ENCODE measurements at places on chromosomes 3 and 15.

DNA sequence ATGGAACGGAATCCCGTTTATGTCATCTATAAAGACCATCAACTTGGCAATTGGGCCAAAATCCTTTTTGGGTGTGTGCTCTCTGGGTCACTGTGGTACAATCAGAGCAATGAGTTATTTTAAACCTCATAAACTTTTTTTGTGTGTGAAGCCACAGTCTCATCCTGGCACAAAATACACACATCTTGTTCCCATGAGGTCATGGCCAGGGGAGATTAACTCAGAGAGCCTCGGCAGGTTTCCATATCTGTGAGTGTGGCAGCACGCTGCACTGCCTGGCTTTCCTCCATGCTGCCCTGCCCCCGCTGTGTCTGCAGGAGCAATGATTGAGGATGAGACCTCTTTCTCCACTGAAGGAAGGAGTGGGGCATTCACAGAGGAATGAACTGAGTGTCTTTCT is 54.0 kb upstream of the DLG1 start:
- no peak for DNase-seq

GRCh38 chr15:59169251-59169708 is 37.4 kb upstream of the LDHAL6B start:
- DNase-seq = peak; percentile 38

DNA sequence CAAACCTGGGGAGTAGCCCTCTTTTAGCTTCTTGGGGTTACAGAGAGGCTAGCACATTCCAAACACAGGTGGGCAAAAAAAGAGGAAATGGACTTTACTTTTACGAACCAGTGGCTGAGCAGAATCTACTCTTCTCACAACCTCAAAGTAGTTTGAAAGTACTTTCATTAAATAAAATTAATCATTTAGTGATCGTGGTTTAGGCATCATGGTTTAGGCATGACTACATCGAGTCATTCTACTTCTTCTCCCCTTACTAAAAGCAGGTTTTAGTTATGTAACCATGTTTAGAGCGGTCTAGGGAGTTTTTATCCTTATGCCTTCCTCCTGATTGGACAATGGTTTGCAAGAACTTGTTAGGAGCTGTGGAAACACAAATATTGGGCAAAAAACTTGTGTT is 2.5 kb upstream of the GREM1 start:
- DNase-seq = peak; percentile 82

DNA sequence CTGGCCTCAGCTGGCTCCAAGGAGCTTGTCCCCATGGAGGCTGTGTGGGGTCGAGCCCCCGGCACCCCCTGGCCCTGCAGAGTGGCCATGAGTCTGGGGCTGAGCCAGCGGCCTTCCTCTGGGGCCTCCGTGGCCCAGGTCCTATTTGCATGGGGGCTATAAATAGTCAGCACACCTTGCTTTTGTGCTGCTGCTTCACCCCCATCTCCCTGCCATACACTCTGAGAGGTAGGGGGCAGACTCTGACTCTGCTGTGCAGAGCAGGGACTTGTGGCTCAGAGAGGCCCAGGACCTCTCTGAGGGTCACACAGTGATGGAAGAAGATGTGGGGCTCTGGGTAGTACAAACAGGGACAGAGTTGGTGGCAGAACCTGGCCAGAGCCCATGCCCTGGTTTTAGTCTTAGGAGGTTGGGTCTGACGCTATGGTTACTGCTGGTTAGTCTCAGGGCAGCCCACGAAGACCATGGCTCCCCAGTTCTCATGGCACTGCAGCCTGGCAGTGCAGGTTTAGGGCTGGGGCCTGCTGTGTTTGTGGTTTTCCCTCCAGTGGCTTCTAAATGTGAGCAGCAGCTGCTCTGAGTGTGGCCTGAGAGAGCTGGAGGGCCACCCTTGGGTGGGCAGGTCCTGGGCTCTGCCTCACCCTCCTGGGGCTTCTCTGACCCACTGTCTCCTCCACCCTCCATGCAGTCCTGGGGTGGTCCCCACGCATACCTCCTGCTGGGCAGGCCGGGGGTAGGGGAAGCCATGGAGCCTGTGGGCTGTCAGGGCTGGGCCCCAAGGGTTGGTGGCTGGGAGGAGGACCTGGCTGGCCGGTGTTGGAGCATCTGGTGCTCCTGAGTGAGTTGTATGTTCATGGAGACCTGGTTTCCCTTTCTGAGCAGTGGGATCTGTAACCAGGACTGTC is 13.6 kb downstream of the PRKCD start:
- DNase-seq = no peak

DNA sequence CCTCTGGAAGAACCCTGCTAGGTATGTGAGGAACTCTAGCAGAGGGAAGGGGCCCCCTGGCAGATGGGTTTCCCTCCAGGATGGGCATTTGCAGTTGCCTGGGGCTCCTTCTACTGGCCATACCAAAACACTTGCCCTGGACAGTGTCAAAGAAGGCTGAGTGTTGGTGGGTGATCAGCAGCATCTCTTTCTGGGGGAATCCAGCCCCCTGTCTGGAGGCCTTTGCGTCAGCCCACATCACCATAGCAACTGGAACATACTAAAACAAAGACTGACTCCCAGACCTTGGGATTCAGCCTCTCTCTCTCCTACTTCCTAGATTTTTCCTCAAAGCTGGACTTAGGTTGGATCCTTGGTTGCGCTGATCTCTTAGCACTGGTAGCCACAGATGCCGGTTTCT is 8.1 kb downstream of the CEMIP start:
- no peak for DNase-seq

DNA sequence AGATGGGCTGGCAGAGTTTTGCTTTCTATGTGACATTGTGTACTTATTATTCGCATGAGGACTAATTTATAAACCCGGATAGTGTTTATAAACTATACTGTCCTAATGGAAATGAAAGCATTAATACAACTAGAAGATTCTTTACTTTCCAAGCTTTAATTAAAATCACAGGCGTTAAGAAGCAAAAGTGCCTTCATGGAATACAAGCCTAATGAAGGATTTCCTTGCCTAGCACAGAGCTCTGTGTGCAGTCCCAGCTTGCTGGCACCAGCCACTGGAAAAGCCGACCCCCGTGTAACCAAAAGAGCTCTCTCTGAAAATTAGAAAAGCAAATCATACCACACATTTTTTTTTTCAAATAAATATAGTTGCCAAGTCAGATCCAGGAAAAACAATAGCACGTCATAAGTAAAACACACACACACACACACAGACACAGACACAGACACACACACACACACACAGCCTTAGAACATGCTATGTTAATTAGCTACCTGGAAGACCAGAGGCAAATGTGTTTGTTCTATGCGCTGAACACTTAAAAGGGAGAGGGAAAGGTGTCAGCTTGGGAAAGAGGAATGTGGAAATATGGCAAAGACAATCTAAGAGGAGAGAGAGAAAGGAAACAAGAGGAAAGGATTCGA is 1084.2 kb downstream of the TUSC7 start:
- DNase-seq = no peak

- DNase-seq = no peak
Observed at GRCh38 chr3:173021547-173022185, 119.4 kb downstream of the SPATA16 start.

DNA sequence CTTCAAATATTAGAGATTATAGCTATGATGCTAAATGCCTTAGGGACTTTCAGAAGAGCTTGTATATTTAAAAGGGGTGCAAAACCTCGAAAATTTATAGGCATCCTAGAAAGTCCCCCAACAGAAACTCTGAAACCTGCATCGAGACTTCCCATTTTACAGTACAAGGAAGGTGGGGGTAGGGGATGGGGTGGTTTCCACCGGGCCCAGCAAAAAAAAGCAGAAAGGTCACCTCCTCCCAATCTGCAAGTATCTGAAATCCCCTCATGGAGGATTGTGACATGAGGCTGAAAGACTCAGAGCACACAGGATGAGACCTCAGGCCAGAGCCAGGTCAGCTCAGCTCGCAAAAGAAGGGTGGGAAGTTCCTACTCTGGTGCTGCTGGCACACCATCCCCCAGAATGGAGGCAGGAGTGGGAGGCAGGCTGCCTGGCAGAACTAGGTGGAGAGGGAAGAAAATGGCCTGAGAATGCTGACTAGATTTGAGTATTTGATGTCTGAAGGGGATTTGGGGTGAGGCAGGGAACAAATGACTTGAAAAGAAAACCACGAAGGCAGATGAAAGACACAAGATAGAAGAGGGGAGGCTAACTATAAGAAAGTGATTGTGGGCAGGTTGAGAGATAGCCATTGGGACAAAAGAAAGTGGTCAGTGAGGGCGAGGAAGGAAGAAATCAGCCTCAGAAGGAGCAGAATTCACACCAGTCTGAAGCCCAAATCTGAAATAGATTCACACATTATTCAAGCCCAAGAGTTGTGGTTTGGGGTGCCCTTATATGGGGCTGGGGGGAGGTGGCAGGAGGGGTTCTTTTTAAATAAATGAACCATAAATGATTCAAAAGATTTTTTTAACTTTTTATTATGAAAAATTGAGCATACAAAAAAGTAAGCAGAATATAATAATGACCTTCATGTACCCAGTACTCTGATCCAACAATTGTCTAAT is 22.5 kb upstream of the TSC22D2 start:
- DNase-seq = no peak

- DNase-seq = no peak
Observed at GRCh38 chr3:21879184-21879886, 128.3 kb upstream of the ZNF385D start.

GRCh38 chr3:57864853-57865252 is 108.7 kb downstream of the SLMAP start:
- no peak for DNase-seq

GRCh38 chr3:119365418-119365817 is 71.2 kb downstream of the ARHGAP31 start:
- no peak for DNase-seq

- no peak for DNase-seq
Observed at GRCh38 chr15:99929266-99929665, 196.0 kb upstream of the LYSMD4 start.

Data from AG04450 (cell line).